ENCODE measurements at places on chromosomes 6 and 20. TPM values are rescaled to one million over a fixed set of nuclear protein-coding genes. Genes with fewer than 3 reads are reported as not detected.

DNA sequence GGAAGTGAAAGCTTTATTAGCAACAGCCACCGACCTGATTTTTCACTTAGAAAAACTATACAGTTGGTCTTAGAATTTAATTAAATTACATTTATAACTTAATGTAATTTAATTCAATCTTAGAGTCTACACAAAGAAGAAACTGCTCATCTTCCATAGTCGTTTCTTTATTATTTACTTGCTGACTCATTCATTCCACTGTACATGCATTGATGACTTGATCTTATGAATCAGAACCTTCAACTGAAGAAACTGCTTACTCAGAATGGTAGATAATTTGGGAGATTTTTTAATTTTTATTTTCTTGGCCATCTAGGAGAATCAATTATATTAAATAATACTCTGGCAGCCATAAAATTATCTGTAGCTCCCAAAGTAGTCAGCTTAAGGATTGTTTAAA lies 1021.6 kb upstream of the FLRT3 start:
- no peaks in the 10 kb centered on the region for H3K27me3 ChIP-seq
- no peaks in the 10 kb centered on the region for H3K36me3 ChIP-seq
- DNase-seq, result no peak
- no peaks in the 10 kb centered on the region for H3K4me1 ChIP-seq
- H3K4me3 ChIP-seq, result no peak overlapping the region

- H3K4me1 ChIP-seq, result no peaks in the 10 kb centered on the region
- no peaks in the 10 kb centered on the region for H3K36me3 ChIP-seq
- DNase-seq, result no peak
- no peak overlapping the region for H3K4me3 ChIP-seq
- H3K27me3 ChIP-seq, result no peaks in the 10 kb centered on the region
- H3K27ac ChIP-seq, result no peak overlapping the region
These were observed 90.5 kb upstream of the LY86 start for GRCh38 chr6:6497976-6498375.

PKHD1 gene
- not detected for total RNA-seq

DNA sequence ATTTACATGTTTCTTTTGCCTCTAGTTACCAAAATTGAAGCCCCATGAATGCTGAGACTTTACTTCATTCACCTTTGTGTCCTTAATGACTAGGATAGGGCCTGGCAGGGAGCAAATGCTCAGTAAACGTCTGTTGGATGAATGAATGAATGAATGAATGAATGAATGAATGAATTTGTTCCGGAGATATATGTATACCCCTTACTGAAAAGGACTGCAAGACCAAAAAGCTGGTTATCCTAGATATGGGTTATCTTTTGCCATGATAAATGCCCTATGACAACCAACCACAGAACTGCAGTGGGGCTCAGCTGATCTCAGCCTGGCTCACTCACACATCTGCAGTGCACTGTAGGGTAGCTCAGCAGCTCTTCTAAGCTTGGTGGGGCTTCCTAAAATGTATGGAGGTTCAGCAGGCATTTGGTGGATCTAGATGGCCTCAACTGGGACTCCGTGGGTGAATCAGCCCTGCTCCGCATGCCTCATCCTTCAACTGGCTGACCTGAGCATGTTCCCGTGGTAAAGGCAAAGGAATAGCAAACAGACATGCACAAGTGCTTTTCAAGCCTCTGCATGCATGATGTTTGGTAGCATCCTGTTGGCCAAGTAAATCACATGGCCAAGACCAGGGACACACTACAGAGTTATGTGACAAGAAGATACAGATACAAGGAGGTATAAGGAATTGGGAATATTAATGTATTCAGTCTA lies 378.7 kb upstream of the SOX4 start:
- H3K36me3 ChIP-seq, result no peaks in the 10 kb centered on the region
- no peak overlapping the region for H3K4me3 ChIP-seq
- H3K27ac ChIP-seq, result no peak overlapping the region
- no peaks in the 10 kb centered on the region for H3K27me3 ChIP-seq
- no peaks in the 10 kb centered on the region for H3K4me1 ChIP-seq

VIP gene
- total RNA-seq, result 1.2 TPM

SFTA2 gene
- total RNA-seq, result not detected

KIF13A gene
- total RNA-seq, result 68.3 TPM

DNA sequence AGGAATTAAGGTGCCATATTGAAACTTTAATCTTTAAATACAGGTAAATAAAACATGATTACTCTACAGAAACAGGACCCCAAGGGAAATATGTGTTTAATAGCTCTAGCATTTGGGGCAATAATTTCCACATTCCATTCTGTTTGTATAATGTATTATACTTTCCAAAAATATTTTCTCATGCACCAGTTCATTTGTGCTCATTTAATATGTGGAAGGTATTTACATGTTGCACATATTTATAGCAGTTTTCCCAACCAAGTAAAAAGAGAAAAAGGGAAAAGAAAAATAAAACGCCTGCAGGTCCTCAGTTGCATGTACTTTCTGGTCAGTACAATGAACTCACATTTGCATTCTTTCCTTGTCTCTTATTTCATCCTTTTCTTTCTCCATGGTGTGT lies 129.5 kb upstream of the SULF2 start:
- no peak overlapping the region for H3K4me3 ChIP-seq
- no peak overlapping the region for H3K27ac ChIP-seq
- no peaks in the 10 kb centered on the region for H3K36me3 ChIP-seq
- no peaks in the 10 kb centered on the region for H3K4me1 ChIP-seq

- H3K4me1 ChIP-seq, result no peaks in the 10 kb centered on the region
- no peak overlapping the region for H3K4me3 ChIP-seq
- H3K36me3 ChIP-seq, result no peaks in the 10 kb centered on the region
- no peak for DNase-seq
These were observed 103.1 kb upstream of the MRPS10 start for GRCh38 chr6:42320762-42321161.

- no peak for DNase-seq
- no peaks in the 10 kb centered on the region for H3K27me3 ChIP-seq
- no peaks in the 10 kb centered on the region for H3K4me1 ChIP-seq
- no peak overlapping the region for H3K4me3 ChIP-seq
- no peak overlapping the region for H3K27ac ChIP-seq
These were observed 38.6 kb upstream of the SENP6 start for GRCh38 chr6:75563032-75563431.

TINAG gene
- total RNA-seq, result not detected

DNA sequence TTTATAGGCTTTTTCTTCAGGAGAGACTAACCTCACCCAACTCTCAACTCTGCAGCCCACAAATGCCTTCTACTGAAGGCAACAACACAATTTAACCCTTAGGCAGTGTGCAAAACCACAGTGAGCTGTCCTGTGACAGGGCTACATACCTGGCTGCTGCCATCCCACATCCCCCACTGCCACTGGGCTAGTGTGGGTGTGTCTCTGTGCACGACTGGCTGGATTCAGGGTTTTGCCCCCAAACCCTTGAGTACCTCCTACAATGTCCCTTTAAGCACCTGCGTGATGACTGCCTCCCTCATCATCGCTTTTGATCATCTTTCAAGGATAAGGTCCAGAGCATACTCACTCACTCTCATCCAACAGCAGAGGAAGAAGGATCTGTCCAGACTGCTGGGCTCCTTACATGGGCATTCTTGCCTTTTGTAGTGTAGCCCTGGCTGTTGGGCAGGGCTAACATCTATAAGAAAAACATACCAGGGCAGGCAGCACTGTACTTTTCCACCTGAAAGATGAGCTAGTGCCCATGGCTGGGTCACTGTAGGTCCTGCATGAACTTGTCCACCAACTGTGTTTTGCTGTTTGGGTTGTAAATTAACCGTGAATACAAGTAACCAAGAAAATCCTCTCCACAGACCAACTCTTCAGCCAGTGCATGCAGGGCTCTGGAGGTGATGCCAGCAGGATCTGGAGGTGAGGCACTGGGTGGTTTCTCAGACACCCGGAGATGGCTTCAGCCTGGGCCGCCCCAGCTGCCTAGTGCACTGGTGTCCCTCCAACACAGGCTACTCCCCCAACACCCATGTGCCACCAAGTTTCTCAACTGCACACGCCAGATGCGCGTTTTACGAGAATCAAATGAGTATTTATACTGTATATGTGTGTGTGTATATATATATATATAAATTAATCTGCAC lies 45.2 kb downstream of the PLCG1 start:
- DNase-seq, result peak; percentile 50
- no peak overlapping the region for H3K4me3 ChIP-seq
- peaks cover 25% of the 10 kb centered on the region for H3K4me1 ChIP-seq
- no peak overlapping the region for H3K27ac ChIP-seq
- H3K36me3 ChIP-seq, result peaks cover 17% of the 10 kb centered on the region
- H3K27me3 ChIP-seq, result no peaks in the 10 kb centered on the region

DNA sequence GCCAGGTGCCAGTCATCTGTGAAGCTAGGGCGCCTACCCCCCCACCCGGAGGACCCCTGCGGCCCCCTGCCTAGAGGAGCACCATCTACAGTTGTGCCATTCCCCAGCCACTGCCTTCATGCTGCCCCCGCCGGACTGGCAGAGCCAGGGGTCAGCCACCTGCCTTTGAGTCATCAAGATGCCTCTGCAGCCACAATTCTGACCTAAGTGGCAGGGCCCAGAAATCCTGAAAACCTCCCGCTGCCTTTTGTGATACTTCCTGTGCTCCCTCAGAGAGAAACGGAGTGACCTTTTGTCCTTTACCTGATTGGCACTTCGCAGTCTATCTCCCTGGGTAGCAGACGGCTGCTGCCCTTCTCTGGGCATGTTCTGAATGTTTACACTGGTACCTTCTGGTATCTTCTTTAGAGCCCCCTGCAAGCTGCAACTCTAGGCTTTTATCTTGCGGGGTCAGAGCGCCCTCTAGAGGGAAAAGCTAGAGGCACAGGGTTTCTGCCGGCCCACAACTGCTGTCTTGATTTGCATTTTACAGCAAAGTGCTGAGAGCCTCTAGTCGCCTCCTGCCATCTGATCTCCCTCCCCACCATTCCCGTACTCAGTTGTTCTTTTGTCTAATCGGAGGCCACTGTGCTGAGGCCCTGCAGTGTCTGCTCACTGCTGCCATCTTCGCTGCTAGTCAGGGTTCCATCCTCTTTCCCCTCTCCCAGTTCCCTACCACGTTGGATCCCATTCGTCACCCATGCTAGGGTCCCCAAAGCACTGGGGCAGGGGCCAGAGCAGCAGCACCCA lies 26.9 kb downstream of the SPATA2 start:
- no peak for DNase-seq
- no peak overlapping the region for H3K4me3 ChIP-seq
- H3K27me3 ChIP-seq, result no peaks in the 10 kb centered on the region
- H3K4me1 ChIP-seq, result no peaks in the 10 kb centered on the region
- H3K36me3 ChIP-seq, result peaks cover 19% of the 10 kb centered on the region
- peak overlapping the region; percentile 1 for H3K27ac ChIP-seq

TOP1 gene
- 19.7 TPM for total RNA-seq

DNA sequence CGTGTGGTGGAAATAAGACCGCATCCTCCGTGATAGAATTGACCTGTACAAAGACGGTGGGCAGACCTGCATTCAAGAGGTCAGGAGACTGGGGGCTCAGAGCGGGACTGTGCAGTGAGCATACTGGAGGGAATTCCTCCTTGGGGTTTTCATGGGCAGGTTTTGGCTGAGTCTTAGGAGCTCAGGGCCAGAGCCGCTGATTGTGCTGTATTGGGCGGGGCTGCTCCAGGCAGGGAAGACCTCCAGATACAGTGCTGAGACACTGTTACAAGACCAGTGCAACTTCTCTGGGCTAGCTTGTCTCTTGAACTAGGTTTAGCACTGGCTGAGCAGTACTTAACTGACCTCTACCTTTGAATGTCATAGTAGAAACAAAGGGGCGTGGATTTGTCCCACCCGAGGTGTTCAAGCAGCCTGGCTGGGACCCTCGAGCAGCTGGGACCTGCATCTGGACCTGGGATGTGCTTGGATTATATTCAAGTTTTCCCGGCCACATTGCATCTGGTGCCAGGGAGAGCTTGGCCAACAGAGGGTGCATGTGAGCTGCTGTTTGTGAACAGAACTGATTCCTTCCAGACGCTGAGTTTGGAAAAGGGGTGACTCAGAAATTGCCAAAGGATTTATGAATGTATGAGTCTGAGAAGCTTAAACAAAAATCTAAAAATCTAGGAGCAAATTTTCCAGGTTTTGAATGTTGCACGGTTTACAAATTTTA lies 33.4 kb upstream of the SLC22A1 start:
- no peak overlapping the region for H3K27ac ChIP-seq
- H3K36me3 ChIP-seq, result peaks cover 73% of the 10 kb centered on the region
- no peaks in the 10 kb centered on the region for H3K4me1 ChIP-seq
- H3K4me3 ChIP-seq, result no peak overlapping the region
- H3K27me3 ChIP-seq, result no peaks in the 10 kb centered on the region

ZBTB12 gene
- 0.52 TPM for total RNA-seq

SMPDL3A gene
- 6.6 TPM for total RNA-seq

PAX1 gene
- total RNA-seq, result not detected

- no peak overlapping the region for H3K4me3 ChIP-seq
- H3K27me3 ChIP-seq, result no peaks in the 10 kb centered on the region
- H3K36me3 ChIP-seq, result no peaks in the 10 kb centered on the region
These were observed 8.4 kb downstream of the LRP11 start for GRCh38 chr6:149855741-149856140.

IFT52 gene
- 5.7 TPM for total RNA-seq

GRCh38 chr6:107820338-107821261 lies 3.5 kb downstream of the SCML4 start:
- peaks cover 6% of the 10 kb centered on the region for H3K4me1 ChIP-seq
- H3K27ac ChIP-seq, result no peak overlapping the region
- DNase-seq, result peak; percentile 38
- H3K27me3 ChIP-seq, result no peaks in the 10 kb centered on the region
- H3K36me3 ChIP-seq, result no peaks in the 10 kb centered on the region
- H3K4me3 ChIP-seq, result no peak overlapping the region

DDO gene
- total RNA-seq, result 4.4 TPM

SLC13A3 gene
- 0.37 TPM for total RNA-seq

DNA sequence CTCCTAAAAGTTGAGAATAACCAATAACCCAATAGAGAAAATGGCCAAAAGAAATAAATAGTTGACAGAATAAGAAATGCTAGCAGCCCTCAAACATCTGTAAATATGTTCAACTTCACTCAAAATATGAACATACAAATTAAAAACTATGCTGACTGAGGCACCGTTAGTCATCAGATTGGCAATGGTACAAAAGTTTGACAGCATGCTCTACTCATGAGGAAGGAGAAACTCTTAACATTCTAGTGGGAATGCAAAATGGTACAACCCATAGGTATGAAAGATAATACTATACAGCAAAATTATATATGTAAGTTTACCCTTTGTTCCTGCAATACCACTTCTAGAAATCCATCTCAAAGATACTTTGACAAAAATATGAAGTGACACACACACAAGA lies 1.6 kb upstream of the ZSCAN12 start:
- no peak for DNase-seq
- H3K4me3 ChIP-seq, result no peak overlapping the region
- H3K36me3 ChIP-seq, result no peaks in the 10 kb centered on the region
- no peak overlapping the region for H3K27ac ChIP-seq

GRCh38 chr6:34888874-34889555 lies at the start of gene ANKS1A:
Gene ANKS1A (plus strand): TSS chr6:34889255. CDS start chr6:34889403, 148 bp downstream.
- H3K27me3 ChIP-seq, result no peaks in the 10 kb centered on the region
- H3K27ac ChIP-seq, result peak within 1 kb of the TSS; percentile 85
- peak within 1 kb of the TSS; percentile 92 for H3K4me3 ChIP-seq
- H3K36me3 ChIP-seq, result peaks cover under 1% of the 10 kb centered on the region
- H3K4me1 ChIP-seq, result no peaks in the 10 kb centered on the region
- peak; percentile 71 for DNase-seq
